NCI-H526 treated with DMSO at 0.1 percent for 48 hours (cell line): ENCODE measurements at places on chromosomes 5 and 9.

- no peak for DNase-seq
These were observed 344.1 kb upstream of the DMAC1 start for GRCh38 chr9:8143677-8144076.

GRCh38 chr9:122356627-122357026 lies 14.2 kb upstream of the PTGS1 start:
- DNase-seq, result no peak

DNA sequence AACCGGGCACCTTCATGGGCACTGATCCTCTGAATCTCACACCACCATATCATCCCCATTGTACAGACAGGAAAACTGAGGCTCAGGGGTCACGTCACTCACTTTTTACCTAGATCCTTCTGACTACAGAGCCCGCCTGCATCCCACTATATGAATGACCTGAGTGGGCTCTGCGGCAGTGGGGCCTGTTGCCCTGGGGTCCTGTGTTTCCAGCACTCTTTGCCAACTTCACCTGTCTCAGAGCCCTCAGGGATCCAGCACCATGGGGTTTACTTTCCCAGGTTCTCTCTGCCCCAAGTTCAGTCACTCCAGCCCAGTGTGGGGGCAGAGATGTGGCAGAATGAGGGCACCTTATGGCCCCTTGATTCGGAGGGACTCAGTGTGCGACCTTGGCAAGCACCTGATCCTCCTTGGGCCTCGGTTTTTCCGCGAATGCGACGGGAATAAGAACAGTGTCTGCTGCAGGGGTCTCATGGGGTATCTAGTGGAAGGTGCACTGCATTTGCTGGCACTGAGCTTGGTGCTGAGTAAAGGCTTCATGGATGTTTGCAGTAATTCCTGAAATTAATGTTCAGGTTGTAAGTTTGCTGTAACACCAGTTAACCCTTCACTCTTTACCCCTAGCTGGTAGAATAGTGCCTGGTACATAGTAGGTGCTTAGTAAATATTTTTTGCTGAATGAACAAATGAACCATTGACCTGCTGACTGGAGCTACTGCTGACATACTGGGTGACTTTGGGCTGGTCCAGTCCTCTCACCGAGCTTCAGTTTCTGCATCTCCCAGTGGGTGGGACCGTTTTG lies 47.1 kb upstream of the BOD1 start:
- no peak for DNase-seq

DNA sequence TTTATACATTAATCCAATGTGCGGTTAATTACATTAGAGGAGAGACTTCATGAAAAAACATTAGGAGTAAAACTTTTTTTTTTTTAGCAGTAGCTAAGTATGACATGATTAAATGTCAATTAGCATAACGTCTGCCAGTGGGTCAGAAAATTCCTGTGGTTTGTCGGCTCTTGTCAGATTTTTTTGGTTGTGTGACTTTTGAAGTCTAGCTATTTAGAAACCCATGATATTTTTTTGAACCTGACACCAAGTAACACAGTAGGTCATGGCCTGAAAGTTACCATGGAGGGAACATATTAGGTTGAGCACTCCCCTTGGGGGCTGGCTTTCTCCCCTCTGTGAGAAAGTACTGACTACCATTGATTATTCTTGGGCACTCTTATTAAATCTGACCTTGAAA lies 84.8 kb upstream of the ALDH1A1 start:
- no peak for DNase-seq

- DNase-seq, result no peak
These were observed 18.6 kb upstream of the ZNF366 start for GRCh38 chr5:72525816-72526215.

GRCh38 chr5:102271759-102272158 lies 24.3 kb downstream of the SLCO4C1 start:
- DNase-seq, result no peak

DNA sequence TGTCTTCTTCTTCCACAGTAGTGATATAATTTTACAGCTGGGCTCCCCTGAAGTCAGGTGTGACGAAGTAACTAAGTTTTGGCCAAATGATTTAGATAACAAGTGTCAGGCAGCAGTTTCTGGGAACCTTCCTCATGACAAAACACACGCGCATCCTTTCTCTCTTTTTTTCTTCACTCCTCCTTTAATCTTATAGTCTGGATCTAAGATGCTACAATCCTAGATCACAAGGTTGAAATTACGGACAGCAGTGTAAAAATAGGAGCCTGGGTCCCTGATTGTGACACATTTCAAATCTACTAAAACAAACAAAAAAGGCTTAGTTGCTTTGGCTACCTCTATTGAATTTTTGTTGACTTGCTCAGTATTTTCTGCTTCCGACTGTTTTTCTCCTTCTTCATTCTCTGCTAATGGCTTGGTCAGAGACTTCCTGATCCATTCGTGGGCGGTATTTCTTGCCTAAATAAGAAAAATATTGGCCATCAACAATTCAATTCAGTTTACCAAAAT lies 36.1 kb downstream of the FAM114A2 start:
- DNase-seq, result no peak

GRCh38 chr5:79847561-79847960 lies 143.5 kb downstream of the MTX3 start:
- no peak for DNase-seq

DNA sequence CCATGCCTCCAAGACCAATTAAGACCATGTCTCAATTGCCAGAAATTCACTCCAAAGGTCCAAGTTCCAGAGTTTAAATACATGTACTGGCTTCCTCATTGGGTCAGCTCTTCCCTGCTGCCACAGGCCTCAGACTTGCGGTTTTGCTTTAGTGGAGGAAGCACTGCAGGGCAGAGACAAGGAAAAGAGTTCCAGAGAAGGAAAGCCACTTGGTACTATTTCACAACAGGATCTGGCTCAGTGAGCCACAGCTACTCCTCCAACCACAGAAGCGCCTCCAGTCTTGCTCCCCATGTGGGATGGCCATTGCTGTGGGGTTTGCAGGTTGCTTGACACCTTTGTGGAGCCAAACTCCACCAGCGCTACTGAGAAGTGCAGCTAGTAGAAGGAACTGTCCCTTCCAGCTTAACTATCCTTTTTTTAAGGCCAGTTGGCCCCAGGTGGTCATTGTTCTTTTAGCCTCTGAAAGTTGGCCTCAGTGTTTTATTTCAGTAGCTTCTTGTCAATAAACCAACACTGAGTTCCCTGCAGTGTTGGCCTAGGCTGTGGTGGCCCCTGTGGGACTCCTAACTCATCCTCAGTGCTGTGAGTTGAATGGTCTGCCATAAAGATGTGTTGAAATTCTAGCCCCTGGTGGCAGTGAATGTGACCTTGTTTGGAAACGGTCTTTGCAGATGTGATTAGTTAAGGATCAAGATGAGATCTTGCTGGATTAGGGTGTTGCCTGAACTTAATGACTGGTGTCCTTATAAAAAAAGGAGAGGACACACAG lies 93.7 kb upstream of the DAP start:
- no peak for DNase-seq

- DNase-seq, result no peak
These were observed 181.8 kb upstream of the MVB12B start for GRCh38 chr9:126144603-126145456.

DNA sequence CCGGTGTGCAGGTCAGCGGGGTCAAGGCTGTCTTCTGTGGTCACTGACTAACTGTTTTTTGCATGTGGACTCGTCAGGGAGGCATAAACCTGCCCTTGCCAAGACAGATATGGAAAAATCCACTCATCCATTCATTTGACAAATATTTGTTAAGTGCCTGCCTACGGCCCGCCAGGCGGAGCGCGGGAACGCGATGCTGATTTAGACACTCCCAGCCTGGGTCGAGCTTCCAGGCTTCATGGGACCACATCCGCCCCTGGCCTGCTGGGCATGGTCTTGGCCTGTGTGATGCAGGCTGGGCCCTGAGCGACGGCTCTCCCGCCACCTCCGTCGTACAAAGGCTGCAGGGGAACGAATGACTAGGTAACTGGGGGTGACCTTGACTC lies 18.1 kb downstream of the MYMK start:
- no peak for DNase-seq

GRCh38 chr9:109922617-109923470 lies 142.8 kb downstream of the PALM2AKAP2 start:
- no peak for DNase-seq

GRCh38 chr9:124330011-124330697 lies 72.4 kb downstream of the NEK6 start:
- peak; percentile 18 for DNase-seq

DNA sequence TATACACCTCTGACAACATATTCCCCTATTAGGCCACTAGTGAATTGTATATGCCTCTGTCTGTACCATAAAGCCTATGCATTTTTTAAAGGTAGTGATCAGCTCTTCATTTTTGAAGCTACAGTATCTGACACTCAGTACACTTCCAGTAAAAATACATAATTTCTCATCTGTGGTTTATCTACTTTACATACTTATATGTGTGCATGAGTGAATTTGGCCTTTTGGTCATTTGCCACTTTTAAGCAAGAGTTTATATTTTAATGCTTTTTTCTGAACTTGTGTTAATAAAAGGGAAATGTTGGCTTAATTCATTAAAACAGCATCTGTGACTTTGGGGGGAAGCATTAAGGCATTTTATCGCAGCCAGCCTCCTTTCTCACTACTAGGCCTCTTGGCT lies 47.8 kb downstream of the ST8SIA4 start:
- no peak for DNase-seq

- peak; percentile 3 for DNase-seq
These were observed 83.0 kb downstream of the SMC2 start for GRCh38 chr9:104177003-104177611.

- no peak for DNase-seq
These were observed 117.4 kb downstream of the GCNT1 start for GRCh38 chr9:76576344-76576743.

- DNase-seq, result no peak
These were observed 52.8 kb upstream of the RPL26L1 start for GRCh38 chr5:172906436-172906835.

DNA sequence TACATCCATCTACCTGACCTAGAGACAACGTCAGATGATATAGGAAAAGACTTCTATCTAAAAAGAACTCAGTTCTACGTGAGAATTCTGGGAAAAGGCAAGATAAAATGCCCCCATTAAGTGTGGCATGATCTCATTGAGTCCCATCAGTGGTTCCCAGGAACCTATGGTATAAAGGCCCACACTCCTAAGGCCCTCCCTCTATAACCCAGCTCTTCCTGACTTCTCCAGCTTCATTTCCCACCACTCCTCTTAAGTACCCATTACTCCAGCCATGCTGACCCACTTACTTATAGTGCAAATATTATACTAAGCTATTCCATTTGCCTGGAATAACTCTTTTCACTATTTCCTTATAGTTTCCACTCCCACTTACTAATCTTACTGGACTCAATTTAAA lies 95.4 kb upstream of the NR5A1 start:
- no peak for DNase-seq

- DNase-seq, result no peak
These were observed 224.1 kb upstream of the RIOK2 start for GRCh38 chr5:97406946-97407676.

DNA sequence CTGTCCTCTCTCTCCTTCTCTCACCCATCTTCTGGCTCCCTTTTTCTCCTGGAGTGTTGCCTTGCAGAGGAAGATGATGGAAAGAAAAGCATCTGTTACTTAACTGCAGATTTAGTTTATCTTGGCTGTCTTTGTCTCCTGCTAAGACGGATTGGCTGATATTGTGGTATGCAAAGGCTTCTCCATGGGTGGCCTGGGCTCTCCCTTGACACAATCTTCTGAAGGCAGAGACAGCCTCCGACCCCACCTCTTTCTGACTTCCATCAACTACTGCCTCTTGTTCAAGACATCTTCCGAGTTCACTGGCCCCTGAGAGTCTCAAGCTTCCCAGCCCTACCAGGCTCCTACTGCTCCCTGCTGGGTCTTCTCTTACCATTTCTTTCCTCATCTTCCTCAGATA lies 403.7 kb downstream of the LRRC70 start:
- no peak for DNase-seq

DNA sequence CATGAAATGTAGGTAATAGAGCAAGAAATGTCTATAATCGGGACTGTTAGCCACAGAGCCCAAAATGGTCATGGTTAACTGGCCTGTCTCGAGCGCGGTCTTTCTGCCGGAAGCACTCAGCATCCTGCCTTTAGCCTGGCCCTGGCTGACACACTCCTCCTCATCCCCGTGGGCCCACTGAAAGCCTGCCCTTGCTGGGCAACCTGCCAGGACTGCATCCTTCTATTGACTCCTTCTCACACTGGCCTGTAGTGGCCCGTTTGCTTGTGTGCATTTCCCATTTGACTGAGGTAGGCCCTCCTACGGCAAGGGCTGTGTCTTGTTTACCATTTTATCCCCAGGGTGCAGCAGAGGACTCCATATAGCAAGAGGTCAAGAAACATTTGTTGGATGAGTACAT lies 215.7 kb downstream of the ATPSCKMT start:
- DNase-seq, result no peak

GRCh38 chr5:151345187-151345807 lies 2.1 kb downstream of the SLC36A2 start:
- no peak for DNase-seq

DNA sequence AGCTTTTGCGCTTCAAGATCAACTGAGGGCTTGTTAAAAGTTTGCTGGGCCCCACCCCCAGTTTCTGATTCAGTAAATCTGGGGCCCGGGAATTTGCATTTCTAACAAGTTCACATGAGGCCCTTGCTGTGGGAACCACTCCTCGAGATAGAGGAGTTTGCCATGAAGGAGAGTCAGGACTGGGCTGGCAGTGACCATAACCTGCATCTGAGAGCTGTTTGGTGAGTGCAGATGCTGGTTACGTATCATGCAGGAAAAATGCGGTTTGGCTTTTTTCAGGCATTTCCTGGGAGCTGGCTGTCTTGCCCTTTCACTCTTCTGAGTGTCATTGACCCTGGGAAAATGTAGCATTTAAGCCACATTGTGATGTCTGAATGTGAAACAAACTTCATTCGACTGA lies 9.4 kb upstream of the ANGPTL2 start:
- no peak for DNase-seq

DNA sequence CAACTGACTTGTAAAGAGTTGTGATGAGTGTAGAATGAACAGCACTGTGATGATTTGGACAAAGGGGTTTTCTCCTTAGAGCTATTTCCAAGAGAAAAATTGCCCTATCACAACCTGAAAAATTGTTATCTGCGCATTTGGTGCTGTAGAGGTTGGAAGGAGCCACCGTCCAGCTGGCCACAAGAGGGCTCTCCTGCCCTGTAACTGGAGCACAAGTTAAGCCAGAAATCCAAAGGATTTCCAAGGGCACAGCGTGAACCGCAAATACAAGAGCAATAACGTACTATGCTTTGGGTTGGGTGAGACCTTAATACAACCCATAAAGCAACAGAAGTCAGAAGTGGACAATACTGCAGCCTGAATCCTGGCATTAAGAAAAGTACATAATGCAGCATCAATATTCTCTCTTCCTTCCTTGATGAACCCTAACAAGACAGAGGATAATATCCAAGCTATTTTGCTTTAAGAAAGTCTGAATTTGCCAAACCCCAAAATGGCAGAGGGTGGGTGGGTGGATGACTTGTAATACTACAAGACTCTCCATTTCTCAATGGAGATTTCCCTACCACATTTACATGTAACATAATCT lies 56.8 kb upstream of the SMIM32 start:
- peak; percentile 6 for DNase-seq

- DNase-seq, result peak; percentile 73
These were observed 133.8 kb upstream of the SLC24A2 start for GRCh38 chr9:19922476-19923118.
